ENCODE measurements at places on chromosomes 3 and 15. TPM values are rescaled to one million over a fixed set of nuclear protein-coding genes. Genes with fewer than 3 reads are reported as not detected.

- no peak for DNase-seq
Observed at GRCh38 chr3:134336587-134336986, 37.7 kb downstream of the AMOTL2 start.

The TGM4 gene
- total RNA-seq, result not detected

The SPINK8 gene
- total RNA-seq, result not detected

The IRAK2 gene
- total RNA-seq, result 1.6 TPM

DNA sequence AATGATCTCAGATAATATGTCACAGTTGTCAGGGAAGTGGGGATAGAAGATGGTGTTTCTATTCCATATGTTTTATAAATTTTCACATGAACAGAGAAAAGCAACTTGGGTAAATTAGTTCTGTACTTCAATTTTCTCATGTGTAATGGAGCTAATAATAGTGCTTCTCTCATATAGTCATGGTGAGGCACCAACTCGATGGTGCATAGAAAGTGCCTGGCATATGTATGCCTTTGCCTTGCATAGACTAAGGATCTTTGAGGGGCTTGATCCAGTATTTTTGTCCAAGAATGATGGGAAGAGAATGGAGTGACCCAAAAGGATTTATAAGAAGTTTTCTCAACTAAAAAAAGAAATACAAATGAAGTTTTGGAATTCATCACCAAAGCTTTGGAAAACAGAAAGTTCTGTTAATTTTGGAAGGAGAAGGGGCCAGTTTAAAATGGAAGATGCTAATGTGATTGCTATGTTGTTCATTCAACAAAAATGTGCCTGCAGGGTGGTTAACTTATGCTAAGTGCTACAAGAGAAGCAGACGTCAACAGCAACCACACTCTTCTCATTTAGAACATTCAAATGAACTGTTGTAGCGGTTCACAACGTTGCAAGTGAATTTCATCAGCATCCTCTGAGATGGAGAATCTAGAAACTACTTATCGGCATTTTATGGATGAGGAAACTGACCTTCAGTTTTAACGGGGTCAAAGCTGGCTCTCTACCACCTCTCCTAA is 86.1 kb downstream of the RTP4 start:
- DNase-seq, result no peak

- DNase-seq, result no peak
Observed at GRCh38 chr3:160842021-160843005, 86.3 kb downstream of the PPM1L start.

The NOX5 gene
- not detected for total RNA-seq

GRCh38 chr3:190044974-190045373 is 75.7 kb downstream of the P3H2 start:
- no peak for DNase-seq

DNA sequence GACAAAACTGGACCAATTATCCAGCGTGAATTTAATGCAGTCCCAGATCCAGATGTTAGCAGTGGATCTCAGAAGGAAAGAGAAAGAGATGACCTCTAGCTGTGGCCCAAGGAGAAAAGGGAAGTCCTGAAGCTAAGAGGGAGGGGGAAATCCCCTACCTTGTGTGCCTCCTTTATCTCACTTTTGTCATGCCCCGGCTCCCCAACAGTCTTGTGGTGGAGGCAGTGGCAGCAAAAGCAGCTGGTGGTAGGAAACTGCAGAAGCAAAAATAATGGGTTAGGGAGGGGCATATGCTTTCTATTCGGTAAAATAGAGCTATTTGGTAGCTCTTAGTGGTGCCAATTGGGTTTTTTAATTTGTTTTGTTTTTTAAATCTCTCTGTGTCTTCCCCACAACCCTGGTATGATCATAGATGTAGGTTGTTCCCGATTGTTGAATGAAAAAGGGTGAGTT is 56.5 kb downstream of the MCTP2 start:
- no peak for DNase-seq

The MOBP gene
- total RNA-seq, result not detected

GRCh38 chr3:75001330-75001729 is 386.9 kb upstream of the CNTN3 start:
- DNase-seq, result no peak

- DNase-seq, result no peak
Observed at GRCh38 chr3:133884887-133885711, 10.6 kb downstream of the RAB6B start.

DNA sequence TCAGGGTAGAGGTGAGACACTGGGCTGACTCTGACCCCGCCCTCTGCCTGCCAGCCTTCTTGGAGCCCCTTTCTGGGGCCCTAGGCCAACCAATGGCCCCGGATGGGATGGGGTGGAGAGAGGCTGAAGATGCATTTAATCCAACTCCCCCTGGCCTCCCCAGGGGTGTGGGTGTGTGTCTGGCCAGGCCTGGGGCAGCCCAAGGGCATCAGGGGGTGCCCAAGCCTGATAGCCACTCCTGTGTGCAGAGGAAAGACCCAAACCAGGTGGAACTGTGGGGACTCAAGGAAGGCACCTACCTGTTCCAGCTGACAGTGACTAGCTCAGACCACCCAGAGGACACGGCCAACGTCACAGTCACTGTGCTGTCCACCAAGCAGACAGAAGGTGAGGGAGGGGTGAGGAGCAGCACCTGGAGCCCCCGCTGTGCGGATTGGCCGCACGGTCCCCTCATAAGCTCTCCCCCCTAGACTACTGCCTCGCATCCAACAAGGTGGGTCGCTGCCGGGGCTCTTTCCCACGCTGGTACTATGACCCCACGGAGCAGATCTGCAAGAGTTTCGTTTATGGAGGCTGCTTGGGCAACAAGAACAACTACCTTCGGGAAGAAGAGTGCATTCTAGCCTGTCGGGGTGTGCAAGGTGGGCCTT is 9.5 kb downstream of the SPINT1 start:
- peak; percentile 61 for DNase-seq

The FAM227B gene
- total RNA-seq, result 2.2 TPM

GRCh38 chr3:174330303-174330702 is 528.8 kb upstream of the NAALADL2 start:
- DNase-seq, result no peak

- no peak for DNase-seq
Observed at GRCh38 chr3:132261506-132261905, 55.7 kb upstream of the ACP3 start.

GRCh38 chr3:186182850-186183249 is 74.0 kb upstream of the ETV5 start:
- no peak for DNase-seq

- no peak for DNase-seq
Observed at GRCh38 chr15:64398575-64398974, 10.9 kb downstream of the TRIP4 start.

GRCh38 chr3:25380222-25380739 is 47.8 kb upstream of the RARB start:
- DNase-seq, result no peak

The ALDH1A3 gene
- not detected for total RNA-seq

The PLSCR5 gene
- not detected for total RNA-seq

GRCh38 chr3:51817375-51817774 is 38.3 kb upstream of the IQCF6 start:
- no peak for DNase-seq

- no peak for DNase-seq
Observed at GRCh38 chr15:89898614-89899294, 5.0 kb upstream of the AP3S2 start.

The NUTM1 gene
- not detected for total RNA-seq

The NR2F2 gene
- 167 TPM for total RNA-seq

GRCh38 chr15:93296759-93297500 is 207.9 kb upstream of the RGMA start:
- DNase-seq, result no peak

The CSPG4 gene
- total RNA-seq, result 595 TPM

The TRIM69 gene
- 16.6 TPM for total RNA-seq

The SNRPN gene
- total RNA-seq, result 97.4 TPM

DNA sequence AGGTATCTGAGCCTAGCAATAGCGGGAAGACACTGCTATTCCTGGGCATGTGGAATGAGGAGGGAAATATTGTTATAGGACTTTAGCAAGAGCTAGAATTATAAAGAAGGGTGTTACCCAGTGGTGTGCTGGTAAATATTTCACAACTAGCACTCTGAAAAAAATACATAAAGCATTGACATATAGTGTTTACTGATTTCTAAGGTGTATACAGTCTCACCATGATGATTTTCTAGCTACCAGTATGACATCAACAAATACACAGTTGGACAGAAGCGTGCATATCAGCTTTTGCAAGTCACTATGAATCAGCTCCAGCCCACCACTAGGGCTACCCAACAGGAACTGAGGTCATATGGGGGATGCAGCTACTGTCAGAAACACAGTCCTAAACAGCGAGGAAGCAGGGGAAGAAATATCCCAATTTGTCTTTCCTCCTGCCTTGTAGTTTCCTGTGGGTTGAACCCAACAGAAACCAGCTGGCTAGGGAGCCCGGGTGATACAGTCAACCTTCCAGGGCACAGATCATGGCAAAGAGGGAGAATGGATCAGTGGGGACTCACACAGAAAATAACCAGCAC is 39.6 kb downstream of the HGD start:
- no peak for DNase-seq

The ACOX2 gene
- 0.56 TPM for total RNA-seq

DNA sequence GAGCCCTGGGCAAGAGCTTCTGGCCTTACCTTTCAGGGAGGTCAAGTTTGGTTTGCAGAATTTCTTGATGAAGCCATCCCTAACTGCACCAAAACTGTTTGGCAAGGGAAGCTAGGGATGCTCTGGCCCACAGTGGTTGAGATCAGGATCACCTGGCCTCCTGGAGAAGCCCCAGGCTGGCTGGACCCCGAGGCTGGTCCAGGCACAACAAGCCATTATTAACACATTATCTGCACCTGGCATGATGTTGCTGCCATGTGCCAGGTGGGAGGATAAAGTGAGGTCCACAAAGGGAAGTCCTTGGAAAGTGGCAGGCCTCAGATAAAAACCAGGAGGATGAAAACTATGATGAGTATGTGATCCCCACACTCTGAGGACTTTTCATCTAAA is 35.9 kb upstream of the DUSP7 start:
- DNase-seq, result peak; percentile 30

GRCh38 chr15:98856532-98856907 is 151.1 kb downstream of the PGPEP1L start:
- DNase-seq, result no peak

Measured in chondrocyte (in vitro differentiated cells).